Retinal pigment epithelial cell (primary cell): ENCODE measurements at places on chromosomes 7 and 10.

GRCh38 chr7:5636446-5636835, 145.0 kb downstream of the RNF216 start:
- DNase-seq, result no peak

DNA sequence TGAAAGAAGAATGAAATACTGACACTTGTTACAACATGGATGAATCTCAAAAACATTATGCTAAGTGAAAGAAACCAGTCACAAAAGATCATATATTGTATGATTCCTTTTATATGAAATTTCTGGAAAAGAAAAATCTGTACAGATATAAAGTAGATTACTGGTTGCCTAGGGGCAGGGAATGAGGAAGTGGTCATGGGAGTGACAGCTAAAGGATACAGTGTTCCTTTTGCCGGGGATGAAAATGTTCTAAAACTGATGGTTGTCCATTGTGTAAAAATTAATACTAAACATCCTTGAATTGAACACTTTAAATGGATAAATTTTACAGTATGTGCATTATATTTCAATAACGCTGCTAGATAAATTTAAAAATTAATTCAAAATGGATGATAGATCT, 25.1 kb downstream of the ALOX5 start:
- DNase-seq, result no peak

GRCh38 chr7:140342727-140343514, 55.4 kb downstream of the SLC37A3 start:
- no peak for DNase-seq

GRCh38 chr7:69190763-69191162, 407.5 kb upstream of the AUTS2 start:
- DNase-seq, result no peak

DNA sequence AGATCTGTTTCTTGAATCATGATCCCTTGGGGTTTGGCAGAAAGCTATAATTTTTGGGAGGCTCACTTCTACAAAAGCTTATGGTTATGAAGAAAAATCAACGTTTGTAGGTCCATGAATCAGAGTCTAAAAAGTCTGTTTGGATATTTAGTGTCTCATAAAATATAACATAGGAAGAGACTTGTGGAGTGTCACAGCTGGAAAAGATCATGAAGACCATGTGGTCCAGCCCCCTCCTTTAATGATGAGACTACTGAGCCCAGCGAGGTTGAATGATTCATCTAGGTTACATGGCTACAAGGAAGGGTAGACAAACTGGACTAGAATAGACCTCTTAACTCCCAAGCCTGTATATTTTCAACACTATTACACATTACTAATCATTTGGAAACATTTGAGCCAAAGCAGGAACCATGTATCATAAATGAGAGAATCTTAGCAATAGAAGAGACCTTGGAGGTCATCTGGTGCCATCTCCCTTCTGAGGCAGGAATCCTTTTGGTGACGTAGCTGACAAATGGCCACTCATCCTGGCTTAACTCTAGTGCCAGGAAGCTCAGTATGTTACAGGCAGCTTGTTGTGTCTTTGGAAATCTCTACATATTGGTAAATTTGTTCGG, 152.5 kb downstream of the CREB5 start:
- DNase-seq, result no peak

GRCh38 chr7:150390205-150390604, 11.1 kb downstream of the ZNF775 start:
- DNase-seq, result no peak

- no peak for DNase-seq
These were observed 409.5 kb downstream of the GLRX3 start for GRCh38 chr10:130545697-130546096.

- DNase-seq, result no peak
These were observed 202.1 kb upstream of the NPVF start for GRCh38 chr7:25430200-25430931.

DNA sequence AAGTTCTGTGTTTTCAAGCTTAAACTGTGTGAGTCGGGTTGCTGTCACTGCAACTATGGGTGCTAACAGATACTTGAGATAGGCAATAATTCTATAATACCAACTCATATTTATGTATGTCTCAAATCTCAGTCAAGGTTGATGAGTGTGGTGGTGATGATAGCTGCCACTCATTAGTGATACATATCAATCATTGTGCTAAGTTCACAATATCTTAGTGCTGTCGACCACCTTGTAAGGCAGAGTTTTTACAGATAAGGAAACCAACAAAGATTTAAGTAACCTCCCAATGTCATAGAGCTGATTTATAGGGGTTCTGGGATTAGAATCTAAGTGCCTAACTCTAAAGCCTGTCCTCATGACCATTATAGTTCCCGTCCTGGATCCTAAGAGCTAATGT, 82.5 kb downstream of the ELAPOR2 start:
- no peak for DNase-seq

GRCh38 chr10:77602231-77602912, 35.2 kb downstream of the KCNMA1 start:
- DNase-seq, result no peak

DNA sequence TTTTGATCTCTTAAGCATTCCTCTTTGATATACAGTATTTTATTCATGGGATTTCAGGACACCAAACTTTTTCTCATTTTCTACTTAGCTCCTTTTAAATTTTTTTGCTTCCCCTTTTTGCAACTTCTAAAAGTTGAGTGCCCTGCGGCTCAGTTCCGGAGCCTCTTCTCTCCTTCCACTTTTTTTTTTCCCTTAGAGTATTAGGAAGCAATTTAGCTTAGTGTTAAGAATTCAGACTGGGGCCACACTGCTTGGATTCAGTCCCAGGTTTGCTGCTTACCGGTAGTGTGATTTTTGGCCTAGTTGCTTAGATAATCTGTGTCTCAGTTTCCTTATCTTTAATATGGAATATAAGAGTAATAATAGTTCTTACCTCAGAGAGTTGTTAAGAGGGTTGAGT, 3.4 kb downstream of the STAM start:
- no peak for DNase-seq

DNA sequence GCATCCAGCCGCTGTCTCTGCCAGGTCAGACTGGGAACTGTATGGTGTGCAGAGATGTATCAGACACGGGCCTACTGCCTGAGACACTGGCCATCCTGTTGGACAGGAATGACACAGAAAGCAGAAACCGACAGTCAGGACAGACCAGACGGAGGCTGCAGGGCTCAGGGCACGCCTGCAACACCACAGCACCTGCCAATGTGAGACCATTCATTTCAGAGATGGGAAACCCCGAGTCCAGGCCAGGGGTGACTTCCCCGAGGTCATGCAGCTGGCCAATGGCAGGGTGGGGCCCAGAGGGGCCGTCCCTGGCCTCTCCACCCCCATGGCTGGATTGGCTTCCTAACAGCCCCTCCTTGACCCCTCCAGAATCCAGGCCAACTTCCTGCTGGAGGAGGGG, 34.7 kb downstream of the GRID1 start:
- DNase-seq, result no peak

DNA sequence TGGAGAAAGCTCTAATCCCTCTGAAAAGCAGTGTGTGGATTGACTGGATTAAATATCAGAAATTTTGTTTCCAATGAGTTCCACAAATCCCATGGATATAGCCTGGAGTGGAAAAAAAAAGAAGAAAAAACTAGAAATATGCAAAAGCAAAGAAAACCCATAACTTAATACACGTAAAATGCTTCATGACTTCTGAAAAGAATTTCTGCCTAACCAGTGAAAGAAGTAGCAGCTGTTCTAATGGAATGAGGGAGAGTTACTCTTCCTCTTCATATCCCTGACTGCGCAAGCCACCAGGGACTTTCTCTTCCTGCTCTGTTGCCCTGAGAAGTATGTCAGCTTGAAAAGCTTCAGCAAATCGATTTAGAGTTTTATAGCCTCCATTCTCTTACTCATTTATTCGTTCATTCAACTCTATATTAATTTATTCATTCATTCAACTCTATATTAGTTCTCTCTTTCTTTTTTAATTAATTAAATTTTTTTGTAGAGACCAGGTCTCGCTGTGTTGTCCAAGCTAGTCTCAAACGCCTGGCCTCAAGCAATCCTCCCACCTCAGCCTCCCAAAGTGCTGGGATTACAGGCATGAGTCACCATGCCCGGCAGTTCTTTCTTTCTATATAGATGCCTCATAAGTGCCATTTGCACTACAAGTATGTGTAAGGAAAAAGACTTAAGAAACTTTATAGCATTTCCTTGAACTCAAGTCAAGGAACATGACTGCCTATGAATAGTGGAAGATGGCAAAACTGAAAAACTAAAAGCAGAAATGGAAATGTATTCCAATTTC, 447.3 kb upstream of the NRP1 start:
- no peak for DNase-seq

- no peak for DNase-seq
These were observed 19.1 kb upstream of the GALNT11 start for GRCh38 chr7:152006336-152006735.

DNA sequence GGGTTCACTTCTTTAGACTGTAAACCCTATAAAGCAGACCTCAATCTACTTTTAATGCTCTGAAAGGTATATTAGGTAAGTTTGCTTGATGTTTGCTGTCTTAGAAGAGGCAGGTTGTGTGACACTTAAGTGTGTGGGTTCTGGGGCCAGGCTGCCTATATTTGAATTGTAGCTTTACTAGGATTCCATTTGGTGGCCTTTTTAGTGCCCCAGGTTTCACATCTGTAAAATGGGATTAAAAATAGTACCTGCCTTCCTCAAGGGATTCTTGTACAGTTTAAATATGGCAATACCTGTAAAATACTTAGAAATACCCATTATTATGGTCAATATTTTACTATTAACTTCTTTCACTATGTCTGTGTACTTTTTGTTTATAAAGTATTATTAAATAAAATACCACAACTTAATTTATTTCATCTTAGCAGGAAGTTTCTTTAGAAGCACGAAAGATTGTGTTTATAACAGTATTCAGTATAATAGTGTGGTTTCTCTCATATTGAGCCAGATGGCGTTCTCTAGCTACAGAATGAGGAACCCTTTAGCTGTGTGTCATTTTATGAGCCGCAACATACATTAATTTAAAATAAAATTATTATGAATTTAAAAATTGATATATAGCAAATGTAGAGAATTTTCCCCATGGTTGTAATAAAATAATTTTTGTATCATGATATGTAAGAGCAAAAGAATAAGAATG, 94.2 kb downstream of the CDK14 start:
- DNase-seq, result no peak

DNA sequence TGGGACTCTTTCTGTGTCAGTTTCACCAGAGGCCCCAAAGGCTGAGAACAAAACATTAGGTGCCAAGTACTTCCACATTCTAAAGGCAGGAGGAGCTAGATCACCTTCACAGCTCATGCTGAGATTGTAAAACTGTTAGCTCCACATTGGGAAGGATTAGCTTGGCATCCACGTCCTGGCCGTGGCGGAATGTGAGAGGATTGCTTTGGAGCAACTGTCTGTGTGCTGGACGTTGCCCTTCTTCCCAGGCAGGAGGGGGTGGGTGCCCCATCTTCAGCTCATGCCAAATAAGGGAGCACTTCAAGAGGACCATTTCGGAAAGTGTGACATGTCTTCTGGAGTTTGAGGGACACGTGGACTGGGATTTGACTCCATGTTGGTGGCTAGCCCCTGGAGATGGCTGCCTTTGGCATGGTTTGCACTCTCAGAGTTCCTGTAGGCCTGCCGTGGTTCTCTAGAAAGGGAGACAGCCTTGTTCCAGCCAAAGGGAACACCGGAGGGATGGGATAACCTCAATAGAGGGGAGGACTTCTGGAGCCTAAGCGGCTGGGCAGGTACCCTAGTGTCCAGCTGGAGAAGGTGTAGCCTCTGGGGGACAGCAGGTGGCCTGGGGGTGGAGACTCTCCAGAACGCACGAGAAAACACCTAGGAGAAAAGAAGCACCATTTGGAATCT, 19.9 kb upstream of the FMC1 start:
- peak; percentile 20 for DNase-seq

DNA sequence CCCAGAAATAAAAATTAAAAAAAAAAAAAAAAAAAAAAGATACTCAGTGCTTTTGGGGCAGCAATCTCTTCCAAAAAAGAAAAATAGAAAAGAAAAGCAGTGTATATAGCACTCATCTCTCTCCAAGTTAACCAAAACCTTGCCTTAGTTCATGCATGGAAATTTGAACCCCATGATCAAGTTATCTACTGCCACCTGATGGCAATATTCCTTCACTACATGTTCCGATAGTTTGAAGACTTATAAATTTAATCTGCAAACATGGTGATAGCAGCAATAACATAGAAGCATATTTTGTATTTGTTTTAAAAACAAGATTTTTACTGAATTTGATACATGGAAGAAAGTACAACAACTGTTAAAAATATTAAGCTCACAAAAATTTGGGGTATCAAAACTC, 48.6 kb upstream of the SLIT1 start:
- DNase-seq, result peak; percentile 10

DNA sequence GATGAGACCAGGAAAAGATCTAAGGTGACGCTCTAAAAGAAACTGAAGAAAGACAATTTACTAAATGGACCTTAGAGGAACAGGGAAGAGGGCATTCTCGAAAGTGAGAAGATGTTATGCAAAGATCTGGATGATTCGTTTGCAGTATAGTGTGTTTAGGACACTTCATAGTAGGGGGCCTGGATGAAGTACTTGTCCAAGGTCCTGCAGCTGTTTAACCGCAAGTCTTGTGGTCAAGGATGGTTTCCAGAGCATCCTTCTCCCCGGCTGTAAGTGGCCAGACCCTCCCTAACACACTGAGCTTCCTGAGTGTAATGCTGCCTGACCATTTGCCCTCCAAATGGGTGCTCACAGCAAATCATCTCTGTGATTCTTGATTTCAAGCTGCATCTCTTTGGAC, 101.6 kb downstream of the XPNPEP1 start:
- no peak for DNase-seq

DNA sequence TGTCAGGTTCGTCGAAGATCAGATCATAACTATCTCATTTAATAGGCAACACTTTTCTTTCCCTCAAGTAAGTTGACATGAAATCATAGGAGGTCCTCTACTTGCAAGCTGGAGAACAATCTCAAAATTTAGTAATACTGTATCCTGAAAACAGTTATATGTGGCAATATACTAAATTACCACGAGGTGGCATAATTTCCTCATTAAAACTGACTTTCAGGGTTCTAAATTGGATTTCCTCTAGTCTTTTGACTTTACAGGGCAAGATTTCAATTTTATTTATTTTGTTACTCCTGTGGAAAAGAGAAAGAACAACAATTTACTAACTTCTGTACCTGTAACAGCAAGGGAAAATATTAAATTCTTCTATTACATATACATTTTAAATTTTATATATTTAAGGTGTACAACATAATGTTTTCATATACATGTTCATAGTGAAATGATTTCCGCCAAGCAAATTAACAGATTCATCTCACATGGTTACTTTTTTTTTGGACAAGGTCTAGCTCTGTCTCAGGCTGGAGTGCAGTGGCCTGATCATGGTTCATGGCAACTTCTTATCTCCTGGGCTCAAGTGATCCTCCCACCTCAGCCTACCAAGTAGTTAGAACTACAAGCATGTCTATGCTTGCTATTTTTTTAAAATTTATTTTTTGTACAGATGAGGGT, 53.4 kb upstream of the CYP2C18 start:
- DNase-seq, result no peak

- DNase-seq, result no peak
These were observed 6.3 kb downstream of the C10orf67 start for GRCh38 chr10:23338155-23338828.

- no peak for DNase-seq
These were observed 68.9 kb upstream of the LEP start for GRCh38 chr7:128172151-128172550.

- no peak for DNase-seq
These were observed 361.8 kb downstream of the MAGI2 start for GRCh38 chr7:79091661-79092060.
